ENCODE measurements at places on chromosomes 16 and 17.

GRCh38 chr17:62713086-62713881 lies 85.8 kb downstream of the MRC2 start:
- no peak for DNase-seq

DNA sequence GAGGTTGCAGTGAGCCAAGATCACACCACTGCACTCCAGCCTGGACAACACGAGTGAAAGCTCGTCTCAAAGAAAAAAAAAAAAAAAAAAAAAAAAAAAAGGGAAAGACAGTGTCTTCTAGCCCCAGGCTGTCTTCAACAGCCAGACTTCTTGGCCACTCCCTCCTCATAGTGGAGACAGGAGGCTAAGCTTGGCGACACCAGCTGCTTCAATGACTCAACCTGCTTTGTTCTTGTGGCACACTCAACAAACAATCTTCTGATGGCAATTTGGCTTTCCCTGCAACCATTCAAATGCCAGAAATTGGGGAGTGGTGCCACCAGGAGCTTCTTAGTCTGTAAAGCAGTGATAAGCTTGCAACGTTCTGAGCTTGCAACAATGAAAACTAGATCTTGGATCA lies 290.4 kb upstream of the DYNLRB2 start:
- no peak for DNase-seq

GRCh38 chr17:50506298-50506697 lies 1.9 kb upstream of the MYCBPAP start:
- no peak for DNase-seq

- DNase-seq, result no peak
These were observed 13.9 kb downstream of the CLUH start for GRCh38 chr17:2697611-2698162.

GRCh38 chr17:7445619-7445968 lies 733 bp downstream of the CHRNB1 start:
- DNase-seq, result no peak

DNA sequence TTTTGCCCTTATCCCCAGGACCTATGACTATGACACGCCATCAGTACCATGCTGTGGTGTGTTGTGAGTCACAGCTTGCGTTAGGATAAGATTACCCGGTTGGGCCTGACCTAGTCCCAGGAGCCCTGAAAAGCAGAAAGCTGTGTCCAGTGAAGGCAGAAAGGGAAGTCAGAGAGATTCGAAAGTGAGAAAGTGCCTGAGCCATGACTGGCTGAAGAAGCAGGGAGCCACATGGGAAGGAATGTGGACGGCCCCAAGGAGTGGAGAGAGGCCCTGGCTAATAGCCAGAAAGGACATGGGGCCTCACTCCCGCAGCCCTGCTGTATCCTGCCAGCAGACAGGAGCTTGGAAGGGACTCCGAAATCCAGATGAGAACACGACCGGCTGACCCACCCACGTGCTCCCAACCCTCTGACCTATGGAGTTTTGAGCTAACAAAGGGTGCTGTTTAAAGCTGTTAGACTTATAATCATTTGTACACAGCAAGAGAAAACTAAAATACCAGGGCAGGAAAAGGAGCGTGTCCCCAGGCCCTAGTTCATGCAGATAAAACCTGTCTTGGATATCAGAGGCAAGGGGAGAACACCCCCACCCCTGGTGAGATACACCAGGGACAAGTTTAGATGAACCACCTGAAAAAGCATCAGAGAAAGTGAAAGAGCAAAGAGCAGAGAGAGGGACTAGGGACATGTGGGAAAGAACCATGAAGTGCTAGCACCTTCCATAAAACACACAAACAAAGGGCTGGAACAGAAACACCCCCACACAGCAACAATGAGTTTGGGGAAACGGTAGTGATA lies 115.3 kb downstream of the SLC39A11 start:
- no peak for DNase-seq

- DNase-seq, result no peak
These were observed 149.3 kb upstream of the GSE1 start for GRCh38 chr16:85463672-85464382.

DNA sequence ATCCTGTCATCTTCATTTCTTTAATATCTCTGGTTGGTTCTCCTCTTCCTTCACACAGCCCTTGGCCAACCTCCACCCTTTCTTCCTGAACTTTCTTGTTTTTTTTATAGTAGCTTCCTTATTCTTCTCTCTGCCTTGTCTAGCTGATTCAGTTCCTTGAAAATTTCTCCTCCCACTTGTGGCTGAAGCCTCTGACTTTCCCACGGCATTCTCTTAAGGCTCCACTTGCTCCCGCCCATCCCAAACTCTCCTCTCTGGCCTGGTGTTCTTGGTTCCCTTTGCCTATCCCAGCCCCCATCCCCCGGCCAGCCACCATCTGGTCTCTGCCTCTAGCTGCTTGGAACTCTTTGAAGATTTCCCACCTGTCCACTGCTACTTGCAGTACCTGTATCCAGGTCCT lies 29.1 kb downstream of the NLRP1 start:
- DNase-seq, result no peak

GRCh38 chr17:33262266-33263123 lies 30.6 kb downstream of the ASIC2 start:
- DNase-seq, result no peak

DNA sequence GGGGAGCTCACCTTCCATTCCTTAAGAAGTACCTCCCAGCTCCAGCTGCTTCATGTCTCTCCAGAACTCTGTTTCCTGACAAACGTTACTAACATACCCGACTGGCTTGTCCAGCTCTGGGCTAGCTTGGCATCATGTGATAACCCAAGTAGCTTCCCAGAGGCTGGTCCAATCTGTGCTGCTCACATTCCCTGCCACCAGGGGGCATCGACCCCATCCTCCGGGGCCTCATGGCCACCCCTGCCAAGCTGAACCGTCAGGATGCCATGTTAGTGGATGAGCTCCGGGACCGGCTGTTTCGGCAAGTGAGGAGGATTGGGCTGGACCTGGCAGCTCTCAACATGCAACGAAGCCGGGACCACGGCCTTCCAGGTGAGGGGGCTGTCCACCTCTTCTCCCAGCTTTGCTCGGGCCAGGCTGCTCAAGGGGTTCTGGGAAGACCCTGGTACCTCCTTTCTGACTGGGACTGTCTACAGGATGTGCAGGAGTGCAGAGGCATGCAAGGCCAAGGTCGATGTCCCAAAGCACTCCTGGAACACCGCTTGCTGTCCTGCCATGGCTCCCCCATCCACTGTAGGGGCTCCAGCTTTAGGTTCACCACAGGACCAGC lies 7.6 kb downstream of the EPX start:
- DNase-seq, result no peak

- no peak for DNase-seq
These were observed 375.7 kb upstream of the CDH11 start for GRCh38 chr16:65497571-65497970.

DNA sequence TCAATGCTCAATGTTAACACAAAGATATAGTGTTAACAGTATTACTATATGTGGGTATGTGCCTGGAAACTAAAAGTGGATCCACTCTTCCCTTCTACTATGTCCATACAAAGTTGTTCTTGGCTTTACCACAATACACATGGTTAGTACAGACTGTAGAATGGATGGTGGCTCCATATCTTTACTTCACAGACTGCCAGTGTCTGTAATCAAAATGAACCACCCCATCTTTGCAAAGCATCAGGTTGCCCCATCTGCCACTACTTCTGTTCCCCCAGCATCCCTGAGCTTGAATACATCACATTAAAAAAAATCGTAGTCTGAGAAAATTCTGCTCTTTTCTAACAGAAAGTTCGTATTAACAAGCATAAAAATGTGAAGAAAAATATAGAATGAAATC lies 30.0 kb downstream of the USP32 start:
- DNase-seq, result no peak

GRCh38 chr16:68508013-68508412 lies 31.1 kb upstream of the ZFP90 start:
- DNase-seq, result no peak

DNA sequence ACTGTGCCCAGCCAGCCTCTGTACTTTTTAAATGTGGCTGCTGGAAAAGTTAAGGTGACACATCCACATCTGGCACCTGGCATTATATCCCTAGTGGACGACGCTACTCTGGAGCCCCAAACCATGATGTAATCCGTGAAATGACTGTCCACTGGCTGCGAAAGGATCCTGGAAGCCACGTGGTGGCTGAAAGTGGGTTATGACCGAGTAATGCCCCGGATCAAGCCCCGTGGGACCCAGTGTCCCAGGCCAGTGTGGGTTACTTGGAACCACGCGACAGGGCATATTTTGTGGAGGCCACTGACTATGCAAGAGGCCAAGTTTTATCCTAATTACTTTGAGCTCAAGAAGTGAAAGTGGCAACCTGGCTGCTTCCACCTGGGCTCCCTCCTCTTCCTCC lies 79.6 kb downstream of the PGS1 start:
- DNase-seq, result no peak

DNA sequence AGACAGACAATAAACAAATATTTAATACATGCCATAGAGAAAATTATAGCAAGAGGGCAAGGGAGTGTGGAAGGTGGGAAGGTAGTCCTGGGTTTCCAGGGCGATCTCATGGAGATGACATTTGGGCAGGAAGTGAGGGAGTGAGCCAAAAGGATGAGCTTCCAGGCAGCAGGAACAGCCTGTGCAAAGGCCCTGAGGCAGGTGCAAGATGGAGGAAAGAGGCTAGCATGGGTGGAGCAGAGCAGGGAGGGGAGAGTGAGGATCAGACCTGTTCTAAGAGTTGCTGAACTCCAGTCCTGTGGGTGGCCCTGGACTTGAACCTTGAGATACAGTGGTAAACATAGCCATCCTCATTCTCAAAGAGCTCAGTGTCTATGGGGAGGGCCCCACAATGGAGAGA lies 94.7 kb downstream of the MGAT5B start:
- no peak for DNase-seq

DNA sequence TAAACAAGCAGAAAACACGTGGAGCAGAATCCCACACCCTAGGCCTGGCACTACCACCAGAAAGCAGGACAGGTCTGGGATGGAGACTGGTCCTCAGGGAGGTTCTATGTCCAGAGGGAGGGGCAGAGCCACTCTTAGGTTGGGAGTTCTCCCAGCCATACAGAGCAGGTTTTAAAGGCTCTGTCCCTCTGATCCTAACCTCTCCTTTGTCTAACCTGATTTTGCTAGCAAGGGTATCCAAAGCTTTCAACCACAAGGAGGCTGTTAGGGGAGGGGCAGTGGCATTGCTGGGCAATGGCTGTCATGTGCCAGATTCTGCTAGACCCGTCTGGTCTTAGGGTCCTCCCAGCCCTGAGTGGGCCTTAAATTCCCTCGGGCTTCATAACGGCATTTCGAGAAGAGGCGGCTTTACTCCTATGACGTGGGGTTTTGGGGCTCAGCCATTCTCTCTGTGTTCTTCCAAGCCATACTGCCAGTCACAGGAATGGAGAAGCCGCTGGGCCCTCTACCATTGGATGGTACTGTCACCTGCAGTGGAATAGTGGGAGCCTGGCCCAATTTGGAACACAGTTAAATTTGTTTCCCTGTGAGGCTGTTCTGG lies 5.7 kb downstream of the TPPP3 start:
- DNase-seq, result no peak

DNA sequence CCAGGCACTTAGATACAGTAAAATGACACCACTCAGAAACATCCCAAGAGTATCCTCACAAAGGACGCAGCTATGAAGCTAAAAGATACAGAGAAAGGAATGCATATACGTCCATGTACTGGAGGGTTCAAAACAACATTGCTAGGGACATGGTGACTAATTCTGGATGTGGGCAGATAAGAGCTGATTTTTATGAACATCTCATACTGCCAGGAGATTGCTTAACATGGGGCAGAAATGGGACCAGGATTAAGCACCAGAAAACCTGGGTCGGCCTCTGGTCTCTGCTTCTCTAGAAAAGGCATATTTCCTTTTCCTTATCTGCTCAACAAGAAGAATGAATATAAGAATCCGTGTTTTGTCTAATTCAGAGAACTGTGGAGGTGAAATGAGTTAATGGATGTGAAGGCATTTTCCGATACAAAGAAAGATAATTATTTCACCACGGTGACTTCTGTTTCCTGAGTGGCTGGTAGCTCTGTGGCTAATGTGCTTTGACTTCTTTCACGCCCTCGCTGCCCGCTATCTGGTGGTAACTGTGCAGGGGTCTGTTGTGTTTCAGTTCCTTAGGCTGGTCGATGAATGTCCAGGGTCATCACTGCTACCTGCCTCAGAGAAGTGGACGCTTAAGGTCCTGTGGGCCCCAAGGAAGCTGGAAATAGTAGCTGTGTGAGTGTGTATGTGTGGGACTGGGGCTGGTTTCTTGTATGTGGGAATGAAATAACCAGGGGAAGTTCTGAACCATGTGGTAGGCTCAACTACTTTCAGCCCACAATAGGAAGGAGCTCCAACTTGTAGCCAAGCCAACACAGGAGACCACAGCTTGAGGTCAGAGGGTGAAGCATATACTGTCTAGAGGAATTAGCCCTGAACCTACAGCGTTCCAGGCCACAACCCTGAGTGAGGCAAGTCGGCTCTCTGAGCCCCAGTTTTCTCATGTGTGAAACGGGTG lies 15.8 kb upstream of the CCL5 start:
- no peak for DNase-seq

- DNase-seq, result no peak
These were observed 33.8 kb upstream of the SBK1 start for GRCh38 chr16:28258567-28258966.

DNA sequence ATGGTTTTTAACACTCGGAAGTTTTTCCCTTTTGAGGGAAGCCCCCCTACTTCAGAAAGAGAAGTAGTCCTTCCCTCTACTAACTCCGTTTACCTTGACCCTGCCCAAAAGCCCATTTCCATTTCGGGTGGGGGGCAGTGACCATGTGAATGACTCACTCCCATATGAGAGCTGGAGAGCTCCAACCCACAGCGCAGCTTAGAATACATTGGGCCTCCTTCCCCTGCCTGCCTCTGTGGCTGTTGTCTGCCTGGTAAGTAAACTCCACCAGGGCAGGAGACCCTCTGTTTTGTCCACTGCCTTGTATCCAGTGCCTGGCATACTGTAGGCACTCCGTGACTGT lies 985 bp downstream of the SGSM2 start:
- DNase-seq, result no peak

GRCh38 chr17:29973005-29973404 lies 31.6 kb downstream of the EFCAB5 start:
- no peak for DNase-seq

DNA sequence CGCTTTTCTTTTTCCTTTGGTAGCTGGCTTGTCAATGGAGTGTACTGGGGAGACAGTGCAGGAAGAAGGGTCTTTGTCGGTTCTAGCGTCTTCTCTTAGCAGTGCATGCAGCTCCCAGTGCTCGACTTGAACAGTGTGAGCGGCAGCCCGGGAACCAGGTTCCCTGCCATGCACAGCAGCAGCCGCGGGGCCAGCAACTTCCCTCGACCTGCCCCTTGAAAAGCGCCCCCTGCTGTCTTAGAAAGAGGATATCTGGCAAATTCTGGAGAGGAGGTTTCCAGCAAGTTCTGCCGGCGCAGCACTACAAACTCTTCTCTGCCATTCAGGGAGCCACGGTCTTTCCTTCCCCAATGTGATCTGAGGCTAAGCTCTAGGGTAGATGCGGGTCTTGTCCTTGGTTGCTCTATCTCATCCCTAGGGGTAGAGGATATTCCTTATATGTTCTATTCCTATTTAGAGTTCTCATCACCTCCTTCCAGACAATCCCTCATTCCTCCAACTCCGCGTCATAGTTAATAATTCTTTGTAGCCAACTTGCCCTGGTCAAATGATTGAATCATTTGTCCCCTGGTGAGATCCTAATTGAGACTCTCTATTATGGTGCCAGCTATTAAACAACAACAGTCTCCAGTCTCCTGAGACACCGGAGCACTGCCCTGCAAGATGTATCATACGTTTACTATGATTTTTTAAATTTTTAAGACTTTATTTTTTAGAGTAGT lies 451.3 kb downstream of the PMP22 start:
- no peak for DNase-seq

GRCh38 chr16:22372882-22373661 lies 1.3 kb downstream of the CDR2 start:
- DNase-seq, result no peak

- DNase-seq, result no peak
These were observed 296.6 kb upstream of the MYOCD start for GRCh38 chr17:12369065-12369464.

Data from GOT3 (cell line).